ENCODE measurements at places on chromosomes 16 and 17.

DNA sequence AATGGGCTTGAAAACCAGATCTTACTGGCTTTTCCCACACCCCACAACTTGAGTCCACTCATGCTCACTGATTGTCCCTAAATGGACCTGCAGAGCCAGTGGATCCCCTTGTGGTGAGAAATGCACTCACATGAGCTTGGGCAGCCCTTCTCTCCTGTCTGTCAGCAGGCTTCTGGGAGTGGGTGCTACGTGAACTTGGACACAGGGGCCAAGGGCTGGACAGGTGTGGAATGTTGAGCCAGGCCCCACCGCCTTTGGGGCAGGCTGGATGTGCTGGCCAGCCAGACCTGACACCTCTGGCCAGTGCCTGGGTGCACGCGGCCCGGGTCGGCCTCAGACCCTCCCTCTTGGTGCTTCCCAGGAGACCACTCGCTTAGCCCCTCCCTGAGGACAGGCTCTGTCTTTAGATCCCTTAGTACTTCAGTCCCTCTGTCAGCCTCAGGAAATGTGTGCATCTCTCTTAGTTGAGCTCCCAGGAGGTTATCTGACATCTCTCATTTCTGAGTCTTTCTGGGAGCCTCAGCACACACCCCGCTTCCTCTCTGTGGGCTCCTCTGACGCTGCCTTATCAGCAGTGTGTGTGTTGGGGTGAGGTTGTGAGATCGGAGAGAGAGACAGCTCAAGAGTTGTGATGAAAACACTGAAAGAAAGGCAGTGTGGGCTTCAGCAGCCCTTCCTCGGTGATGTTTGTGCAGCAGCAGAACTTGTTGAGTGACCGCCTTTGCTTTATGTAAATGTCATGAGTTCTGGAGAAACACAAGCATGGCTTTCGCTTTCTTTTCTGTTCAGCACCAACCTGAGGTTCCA, 117.0 kb downstream of the RAB11FIP4 start:
- DNase-seq: no peak

DNA sequence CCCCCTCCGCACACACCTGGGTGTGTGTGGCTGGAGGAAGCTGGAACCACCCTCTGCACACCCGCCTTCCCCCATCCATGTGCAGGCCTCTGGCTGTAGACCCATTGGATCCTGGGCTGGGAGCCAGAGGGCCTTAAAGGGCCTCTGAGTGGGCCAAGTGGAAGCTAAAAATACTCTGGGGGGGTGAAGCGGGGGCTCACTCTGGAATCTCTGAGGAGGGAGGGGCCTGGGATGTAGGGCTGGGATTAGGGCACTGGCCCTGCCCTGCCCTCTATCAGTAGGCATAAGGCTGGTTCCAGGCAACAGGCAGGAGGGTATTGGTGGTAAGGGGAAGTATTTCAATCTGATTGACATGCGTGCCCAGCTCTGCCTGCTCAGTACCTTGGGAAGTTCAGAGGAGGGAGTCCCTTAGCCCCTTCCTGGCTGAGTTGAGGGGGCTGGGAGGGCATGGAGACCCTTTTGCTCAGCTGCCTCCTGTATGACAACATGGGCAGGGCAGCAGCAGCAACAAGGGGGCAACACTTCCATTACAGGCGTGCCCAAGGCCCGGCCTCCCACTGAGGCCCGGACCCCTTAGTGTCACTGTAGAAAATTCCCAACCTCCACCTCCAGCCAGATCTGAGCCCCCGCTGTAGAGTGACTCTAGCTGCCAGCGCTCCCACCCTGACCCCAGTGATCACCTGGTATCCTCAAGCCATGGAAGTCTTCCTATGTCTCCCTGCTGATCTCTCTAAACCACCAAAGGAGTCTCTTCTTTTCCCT, 5.2 kb downstream of the ITGA3 start:
- DNase-seq: no peak

DNA sequence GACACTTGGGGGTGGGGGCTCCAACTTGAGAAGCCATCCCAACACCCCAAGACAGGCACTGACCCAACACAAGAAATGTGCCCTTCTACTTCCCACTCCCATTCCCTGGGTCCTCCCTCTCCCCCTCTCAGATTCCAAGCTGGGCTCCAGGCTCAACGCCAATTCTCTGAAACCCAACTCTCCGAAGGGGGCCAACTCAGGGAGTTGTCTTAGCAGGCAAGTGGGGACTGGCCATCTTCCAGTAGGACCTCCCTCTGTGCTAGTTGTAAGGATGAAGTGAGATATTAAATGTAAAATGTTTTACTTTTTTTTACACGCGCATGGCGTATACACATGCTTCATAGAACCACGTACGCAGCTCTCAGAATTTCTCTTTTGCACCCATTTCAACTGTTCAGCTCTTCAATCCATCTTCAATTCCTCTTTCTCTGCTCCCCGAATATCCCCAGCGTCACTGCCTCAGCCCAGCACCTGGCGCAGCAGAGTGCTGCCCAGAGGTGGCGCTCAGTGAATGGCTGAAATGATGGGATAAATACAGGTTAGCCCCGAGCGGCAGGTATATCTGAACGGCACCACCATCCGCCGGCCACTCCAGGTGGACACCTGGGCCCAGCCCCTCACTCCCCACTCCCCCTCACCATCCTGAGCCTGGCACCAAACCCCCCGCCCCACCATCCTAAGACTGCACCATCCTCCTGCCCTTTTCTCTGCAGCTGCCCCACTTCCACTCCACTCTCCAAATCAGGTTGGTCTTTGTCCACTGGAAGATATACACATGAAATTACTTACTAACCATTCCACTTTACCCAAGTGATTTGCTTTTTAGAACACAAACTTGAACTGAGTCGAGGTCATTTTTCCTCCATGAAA, 43.9 kb upstream of the TNRC6C start:
- peak; percentile 72 for DNase-seq

- no peak for DNase-seq
Observed at GRCh38 chr17:80837711-80838110, 153.9 kb upstream of the CHMP6 start.

DNA sequence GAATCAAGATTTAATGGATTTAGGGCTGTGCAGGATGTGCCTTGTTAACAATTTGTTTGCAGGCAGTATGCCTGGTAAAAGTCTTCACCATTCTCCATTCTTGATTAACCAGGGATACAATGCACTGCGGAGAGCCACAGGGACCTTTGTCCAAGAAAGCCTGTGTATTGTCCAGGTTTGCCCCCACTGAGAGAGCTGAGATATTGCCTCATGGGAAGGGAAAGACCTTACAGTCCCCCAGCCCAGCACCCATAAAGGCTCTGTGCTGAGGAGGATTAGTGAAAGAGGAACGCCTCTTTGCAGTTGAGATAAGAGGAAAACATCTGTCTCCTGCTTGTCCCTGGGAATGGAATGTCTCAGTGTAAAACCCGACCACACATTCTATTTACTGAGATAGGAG, 2169.6 kb downstream of the TP53TG3F start:
- DNase-seq: no peak

GRCh38 chr16:2815299-2815771, 1.7 kb upstream of the PRSS21 start:
- DNase-seq: no peak

DNA sequence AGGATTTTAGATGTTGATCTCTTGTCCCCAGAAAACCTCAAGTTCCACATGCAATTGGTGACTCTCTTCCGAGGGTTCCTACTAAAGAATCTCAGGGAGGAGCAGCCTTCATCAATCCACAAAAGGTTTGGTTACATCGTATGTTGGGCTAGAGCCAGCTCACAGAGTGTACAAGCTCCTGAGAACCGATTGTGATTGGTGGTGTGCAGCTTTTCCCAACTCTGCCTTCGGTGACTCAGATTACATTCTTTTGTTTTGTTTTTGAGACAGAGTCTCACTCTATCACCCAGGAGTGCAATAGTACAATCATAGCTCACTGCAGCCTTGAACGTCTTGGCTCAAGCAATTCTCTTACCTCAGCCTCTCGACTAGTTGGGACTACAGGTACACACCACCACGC, 172.4 kb downstream of the PMP22 start:
- DNase-seq: no peak

- no peak for DNase-seq
Observed at GRCh38 chr16:79747688-79748087, 147.2 kb upstream of the MAF start.

- DNase-seq: no peak
Observed at GRCh38 chr17:57587193-57587969, 157.7 kb downstream of the CCDC182 start.

DNA sequence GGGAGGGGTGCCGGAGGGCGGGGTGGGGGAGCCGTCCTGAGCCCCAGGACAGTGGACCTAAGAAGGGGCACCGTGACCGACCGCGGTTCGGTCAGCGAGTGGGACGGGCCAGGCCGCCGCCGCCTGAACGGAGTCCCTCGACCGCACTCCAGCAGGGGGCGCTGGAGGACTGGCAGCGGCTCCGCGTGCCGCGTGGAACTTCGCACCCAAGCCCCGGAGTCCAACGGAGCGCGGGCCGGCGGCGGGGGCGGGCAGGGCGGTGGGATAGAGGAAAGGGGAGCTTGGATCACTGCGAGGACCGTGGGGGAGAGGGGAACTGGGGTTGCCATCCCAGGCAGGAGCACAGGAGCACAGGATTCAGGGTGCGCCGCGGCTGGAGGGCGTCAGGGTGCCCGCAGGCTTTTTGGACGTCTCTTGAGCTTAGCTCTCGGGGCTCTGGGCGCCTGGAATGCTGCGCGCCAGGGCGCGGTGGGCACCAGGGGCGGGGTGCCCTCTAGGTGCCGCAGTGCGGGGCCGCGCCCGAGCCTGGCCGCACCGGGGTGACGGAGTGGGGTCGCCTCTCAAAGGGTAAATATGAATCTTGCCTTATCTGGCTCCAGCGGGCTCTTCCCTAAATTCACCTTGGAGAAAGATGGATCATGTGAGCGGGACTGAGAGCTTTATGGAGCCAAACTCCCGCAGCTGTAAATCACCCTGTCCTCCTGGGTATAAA, 379 bp upstream of the OTOP2 start:
- DNase-seq: peak; percentile 93

DNA sequence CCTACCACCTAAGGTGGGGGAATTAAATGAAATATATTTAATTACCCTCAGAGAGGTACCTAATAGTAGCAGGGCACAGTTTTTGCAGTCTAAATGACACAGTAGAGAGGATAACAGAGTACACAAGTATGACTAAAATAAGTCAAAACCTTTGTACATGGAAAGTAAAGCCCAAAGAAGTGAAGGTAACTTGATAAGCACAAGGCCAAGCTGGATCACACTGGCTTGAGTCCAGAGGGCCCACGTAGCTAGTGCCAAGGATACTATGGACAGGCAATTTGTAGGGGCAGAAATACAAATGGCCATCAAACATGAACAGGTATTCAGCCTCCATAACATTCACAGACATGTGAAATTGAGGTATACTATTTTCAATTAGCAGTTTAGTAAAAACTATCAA, 7.6 kb downstream of the MYO18A start:
- DNase-seq: no peak

DNA sequence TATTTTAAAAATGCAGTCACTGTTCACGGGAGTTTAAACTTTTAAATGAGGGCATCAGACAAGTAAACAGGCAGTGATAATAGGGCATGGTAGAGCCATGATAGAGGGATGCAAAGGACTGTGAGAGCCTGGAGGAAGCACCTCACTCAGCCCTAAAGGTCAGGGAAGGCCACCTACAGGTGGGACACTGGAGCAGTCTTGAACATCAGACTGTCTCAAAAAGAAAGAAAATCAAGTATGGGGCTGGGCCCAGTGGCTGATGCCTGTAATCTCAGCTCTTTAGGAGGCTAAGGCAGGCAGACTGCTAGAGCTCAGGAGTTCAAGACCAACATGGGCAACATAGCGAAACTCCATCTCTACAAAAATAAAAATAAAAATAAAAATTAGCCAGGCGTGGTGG, 31.0 kb upstream of the DHRS7B start:
- no peak for DNase-seq

GRCh38 chr17:69567130-69567529, 152.6 kb downstream of the MAP2K6 start:
- DNase-seq: peak; percentile 38

DNA sequence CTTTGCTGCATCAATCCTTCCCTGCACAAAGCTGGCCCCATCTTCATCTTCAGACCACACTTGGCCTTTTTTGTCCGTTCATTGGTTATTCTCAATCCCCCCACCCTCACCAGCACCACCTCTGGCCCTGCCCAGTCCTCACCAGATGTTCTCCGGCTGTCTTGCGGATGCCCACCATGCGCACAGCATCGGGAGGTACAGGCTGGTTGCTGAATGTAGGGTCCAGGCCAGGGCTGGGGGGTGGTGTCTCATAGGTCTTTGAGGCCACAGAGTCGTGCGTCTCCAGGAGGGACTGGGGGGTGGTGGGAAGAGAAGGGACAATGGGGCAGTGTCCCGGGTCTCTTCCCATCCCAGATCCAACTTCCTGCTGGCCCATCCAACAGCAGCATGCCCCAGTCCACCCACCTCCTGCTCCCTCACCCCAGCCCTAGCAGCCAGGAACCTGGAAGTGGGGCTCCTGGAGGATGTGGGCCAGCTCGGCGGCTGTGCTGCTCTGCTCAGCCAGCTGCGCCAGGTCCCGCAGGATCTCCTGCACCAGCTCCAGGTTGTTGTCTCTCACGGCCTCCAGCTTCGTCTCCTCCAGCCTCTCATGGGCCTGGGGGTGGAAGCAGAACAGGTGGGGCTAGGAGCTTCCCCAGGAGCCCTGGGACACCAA, 24.4 kb downstream of the MPP2 start:
- DNase-seq: no peak

DNA sequence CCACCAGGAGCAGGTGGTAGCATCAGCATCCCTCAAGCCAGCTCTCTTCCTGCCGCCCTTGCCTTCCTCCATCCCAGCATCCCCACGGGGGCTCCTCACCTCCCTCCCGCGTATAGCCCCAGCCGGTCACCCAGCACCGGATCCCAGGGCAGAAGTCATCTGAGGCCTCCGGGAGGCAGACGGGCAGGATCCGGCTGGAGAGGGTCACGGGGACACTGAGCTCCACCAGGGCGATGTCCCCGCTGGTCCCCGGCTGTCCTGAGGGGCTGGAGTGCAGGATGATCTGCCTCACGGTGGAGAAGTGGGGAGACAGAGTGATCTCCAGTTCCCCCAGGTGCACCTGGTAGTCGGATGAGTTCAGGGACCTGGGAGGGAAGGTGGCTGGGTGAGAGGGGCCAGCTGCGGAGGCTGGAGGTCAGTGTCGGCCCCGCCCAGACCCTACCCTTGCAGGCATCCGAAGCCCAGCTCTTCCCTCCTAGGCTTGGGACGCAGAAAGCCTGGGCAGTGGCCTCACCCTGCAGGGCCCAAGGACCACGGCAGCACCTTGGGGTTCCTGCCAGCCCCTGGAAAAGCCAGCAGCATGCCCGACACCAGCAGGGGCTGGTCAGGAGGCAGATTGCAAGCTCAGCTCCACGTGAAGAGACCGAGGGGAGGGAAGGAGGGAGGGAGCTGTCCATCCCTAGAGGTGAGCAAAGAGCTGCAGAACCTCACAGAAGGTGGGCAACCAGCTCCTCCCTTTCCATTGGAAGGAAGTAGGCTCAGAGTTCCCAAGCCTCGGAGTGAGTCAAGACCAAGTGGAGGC, 2.3 kb downstream of the TPSG1 start:
- DNase-seq: no peak

- DNase-seq: no peak
Observed at GRCh38 chr17:55124730-55125360, 139.9 kb upstream of the HLF start.

- peak; percentile 5 for DNase-seq
Observed at GRCh38 chr17:74528491-74529199, 2.6 kb downstream of the CD300LB start.
